ENCODE measurements at places on chromosomes 16 and 17.

GRCh38 chr17:64442541-64442971, 6.4 kb upstream of the MILR1 start:
- DNase-seq, result no peak

- DNase-seq, result no peak
These were observed 13.3 kb upstream of the ACSF3 start for GRCh38 chr16:89080196-89080853.

DNA sequence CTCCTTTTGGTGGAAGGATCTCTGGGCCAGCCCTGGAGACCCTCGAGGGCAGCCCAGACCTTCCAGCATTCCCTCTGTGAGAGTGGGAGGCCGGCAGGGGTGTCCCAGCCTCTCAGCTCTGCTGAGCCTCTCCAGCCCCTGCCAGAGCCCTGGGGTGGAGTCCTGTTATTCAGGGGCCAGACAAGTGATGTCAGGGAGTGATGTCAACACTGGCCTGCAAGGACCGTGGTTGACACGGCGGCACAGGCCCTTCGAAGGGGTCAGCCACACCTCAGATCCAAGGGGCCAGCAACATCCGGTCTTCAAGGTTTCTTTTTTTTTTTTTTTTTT, 231.2 kb downstream of the KATNIP start:
- DNase-seq, result no peak

GRCh38 chr16:87800497-87800896, 34.7 kb upstream of the KLHDC4 start:
- DNase-seq, result no peak

- no peak for DNase-seq
These were observed 101.8 kb upstream of the CIBAR2 start for GRCh38 chr16:85213926-85214675.

DNA sequence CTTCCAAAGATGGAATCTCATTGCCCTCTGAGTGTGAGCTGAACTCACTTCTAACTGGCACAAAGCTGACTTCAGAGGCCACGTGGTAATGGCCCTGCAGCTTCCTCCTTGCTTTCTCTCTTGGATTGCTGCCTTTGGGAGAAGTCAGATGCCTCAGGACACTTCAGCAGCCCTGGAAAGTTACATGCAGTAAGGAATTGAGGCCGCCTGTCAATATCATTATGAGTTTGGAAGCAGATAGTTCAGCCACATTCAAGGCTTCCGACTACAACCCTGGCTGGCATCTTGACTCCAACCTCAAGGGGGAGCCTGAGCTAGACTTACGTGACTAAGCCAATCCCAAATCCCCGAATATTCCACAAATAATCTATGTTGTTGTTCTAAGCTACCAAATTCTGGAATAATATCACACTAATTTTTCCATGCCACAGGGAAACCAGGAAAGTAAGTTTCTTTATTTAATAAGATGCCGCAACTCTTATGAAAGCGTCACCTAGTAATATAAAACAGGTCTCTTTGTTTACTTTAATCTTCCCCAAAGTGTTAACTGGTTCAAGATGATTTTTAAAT, 13.6 kb downstream of the CEP20 start:
- peak; percentile 36 for DNase-seq

GRCh38 chr16:74485916-74486315, 64.6 kb upstream of the CLEC18B start:
- no peak for DNase-seq

DNA sequence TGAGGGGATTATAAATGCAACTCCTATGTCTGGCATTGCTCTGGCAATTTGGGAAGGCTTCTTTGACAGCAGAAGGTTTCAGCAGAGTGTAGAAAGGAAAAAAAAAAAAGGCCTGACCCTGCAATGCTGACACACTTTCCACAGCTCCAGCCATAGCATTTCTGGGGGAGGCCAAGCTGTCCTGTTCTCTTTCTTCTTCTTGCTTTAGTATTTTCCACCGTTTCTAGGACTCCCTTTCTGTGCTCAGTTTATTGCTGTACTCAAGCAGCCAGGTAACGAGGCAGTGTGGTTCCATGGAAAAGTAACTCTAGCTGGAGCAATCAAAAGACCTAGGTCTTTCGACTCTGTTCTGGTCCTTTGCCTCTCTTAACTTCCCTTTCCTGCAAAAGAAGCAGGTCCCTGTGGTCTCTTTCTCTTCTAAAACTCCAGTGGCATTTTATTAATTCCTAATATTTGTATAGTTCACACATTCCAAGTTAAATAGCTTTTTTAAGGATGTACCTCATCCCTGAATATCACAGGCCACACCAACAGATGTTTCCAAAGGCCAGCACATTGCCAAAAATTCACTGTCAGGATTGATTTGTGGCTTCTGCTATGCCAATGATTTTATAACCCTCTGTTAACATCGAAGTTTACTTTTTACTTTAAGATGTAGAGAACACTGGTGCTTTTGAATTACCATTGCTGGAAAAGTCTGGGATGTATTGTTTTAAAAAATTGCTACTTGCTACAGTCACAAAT, 90.3 kb upstream of the BCAR1 start:
- no peak for DNase-seq

GRCh38 chr16:24635900-24636610, 93.4 kb upstream of the TNRC6A start:
- DNase-seq, result no peak

GRCh38 chr17:80999536-81000333, 8.1 kb downstream of the CHMP6 start:
- DNase-seq, result no peak

GRCh38 chr16:79272141-79272577, 328.4 kb downstream of the MAF start:
- no peak for DNase-seq

DNA sequence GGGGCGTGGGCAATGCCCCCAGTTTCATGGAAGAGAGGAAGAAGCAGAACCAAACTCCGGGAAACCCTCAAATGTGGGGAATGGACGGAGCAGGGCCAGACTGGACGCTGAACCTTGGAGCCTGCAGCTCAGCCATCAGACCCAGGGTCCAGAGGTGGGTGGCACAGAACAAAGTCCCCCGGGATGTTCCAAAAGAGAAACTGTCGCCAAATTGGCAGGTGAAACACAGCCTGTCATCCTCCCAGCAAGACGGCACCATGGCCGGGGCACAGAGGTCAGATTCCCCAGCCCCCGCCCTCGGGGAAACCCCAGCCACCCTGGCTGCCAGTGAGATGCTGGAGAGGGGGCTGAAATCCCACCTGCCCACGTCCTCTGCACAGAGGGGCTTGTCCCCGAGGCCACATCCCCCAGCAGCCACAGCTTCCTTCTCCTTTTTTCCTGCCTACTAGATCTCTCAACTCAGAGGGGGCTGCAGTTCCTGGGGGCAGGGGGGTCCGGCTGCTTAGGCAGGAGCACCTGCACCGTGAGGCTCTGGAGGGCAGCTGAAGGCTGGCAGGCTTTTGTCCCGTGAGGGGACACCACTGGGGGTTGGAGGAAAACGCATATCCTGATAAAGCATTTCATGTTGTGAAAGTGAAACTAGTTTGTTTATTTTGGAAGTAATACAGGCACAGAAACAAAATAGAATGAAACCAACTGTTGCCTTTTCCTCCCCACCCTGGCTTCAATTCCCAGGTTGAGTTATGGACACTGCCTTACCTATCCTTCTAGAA, 1.2 kb upstream of the SECTM1 start:
- DNase-seq, result no peak

- DNase-seq, result no peak
These were observed 1103.5 kb upstream of the RBFOX1 start for GRCh38 chr16:6229186-6229585.

GRCh38 chr17:29980261-29980660, 38.8 kb downstream of the EFCAB5 start:
- no peak for DNase-seq

GRCh38 chr16:28491230-28491969, 474 bp downstream of the CLN3 start:
- DNase-seq, result no peak

DNA sequence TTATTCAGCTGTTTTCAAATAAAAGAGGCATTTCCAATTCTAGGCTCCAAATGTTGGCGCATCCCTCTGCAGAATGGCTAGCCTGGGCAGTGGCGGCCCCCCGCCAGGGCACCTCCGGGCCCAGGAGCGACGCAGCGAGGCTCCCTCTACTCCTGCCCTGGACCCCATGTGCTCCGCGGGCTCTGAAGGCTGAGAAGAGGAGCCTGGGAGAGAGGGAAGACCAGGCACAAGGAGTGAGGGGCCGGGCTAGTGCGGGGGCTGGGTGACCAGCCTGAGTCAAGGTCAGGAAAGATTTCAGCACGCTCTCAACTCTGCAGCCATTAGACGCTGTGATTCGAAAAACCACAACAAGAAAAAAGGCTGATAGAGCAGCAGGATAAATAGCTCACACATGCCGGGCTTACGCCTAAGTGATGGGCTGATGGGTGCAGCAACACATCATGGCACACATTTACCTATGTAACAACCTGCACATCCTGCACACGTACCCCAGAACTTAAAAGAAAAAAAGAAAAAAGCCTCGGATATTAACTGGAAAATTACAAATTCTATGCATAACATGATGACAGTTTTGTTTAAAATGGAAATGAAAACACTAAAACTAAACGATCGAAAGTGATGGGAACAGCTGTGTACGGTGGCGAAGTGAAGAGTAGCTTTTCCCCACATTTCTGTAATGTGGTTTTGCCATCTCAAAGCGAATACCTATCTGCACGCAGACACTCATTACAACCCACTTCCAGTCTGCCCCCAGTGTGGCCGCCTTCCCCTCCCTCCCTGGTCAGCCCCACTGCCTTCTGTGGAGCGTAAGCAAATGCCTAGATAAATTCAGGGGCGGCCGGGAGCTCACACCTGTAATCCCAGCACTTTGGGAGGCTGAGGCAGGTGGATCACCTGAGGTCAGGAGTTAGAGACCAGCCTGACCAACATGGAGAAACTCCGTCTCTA, 44.4 kb downstream of the MAP1LC3B start:
- no peak for DNase-seq

DNA sequence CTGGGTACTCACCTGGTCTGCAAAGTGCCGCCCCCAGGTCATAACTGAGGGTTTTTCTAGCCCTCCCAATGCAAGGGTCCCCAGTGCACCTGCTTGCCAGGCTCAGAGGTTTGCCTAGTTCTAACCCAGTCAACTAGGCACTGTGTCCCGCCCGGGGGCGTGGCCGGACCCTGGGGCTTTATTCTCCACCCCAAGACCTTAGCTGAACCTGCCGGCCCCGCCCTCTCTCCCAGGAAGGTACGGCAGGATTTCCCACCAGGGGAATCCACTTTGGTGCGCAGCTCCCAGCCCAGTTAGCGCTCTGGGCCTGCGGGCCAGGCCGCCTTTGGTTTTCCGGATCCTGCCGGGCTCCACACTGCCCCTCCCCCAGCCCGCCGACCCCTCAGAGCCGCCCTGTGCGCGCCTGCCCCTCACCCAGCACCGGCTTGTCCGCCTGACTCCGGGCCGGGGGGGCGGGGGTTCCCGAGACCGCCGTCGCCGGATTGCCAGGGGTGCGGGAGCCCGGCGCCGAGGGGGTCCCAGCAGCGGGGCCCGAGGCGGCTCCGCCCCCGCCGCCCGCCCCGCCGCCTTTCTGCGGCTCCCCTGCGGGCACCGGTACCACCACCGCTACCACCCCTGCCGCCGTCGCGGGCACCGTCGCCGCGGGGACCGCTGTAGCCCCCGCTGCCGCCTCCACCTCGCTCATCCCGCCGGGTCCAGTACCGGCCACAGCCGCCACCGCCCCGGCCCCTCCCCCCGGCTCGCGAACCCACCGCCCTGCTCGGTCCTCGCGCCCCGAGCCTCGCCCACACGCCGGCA, 424 bp downstream of the YBX2 start:
- DNase-seq, result no peak

DNA sequence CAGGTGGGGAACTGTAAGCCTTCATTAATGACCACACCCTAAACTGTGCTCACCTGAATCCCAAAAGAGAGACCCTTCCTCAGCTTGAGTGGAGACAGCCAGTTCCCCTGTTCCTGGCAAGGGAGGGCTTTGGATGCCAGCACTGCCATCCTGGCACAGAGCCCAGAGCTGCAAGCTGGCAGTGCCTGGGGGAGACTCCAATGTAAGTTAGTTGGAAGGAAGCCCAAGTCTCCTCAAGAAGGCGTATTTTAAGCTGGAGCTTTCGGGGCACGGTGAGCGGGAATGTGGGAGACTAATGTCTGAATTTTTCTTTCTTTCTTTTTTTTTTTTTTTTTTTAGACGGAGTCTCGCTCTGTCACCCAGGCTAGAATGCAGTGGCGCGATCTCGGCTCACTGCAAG, 4.7 kb downstream of the CDC42EP4 start:
- no peak for DNase-seq

GRCh38 chr16:27222249-27223225, 19.2 kb downstream of the KDM8 start:
- no peak for DNase-seq

- no peak for DNase-seq
These were observed 41.6 kb downstream of the RNF157 start for GRCh38 chr17:76198702-76199101.

DNA sequence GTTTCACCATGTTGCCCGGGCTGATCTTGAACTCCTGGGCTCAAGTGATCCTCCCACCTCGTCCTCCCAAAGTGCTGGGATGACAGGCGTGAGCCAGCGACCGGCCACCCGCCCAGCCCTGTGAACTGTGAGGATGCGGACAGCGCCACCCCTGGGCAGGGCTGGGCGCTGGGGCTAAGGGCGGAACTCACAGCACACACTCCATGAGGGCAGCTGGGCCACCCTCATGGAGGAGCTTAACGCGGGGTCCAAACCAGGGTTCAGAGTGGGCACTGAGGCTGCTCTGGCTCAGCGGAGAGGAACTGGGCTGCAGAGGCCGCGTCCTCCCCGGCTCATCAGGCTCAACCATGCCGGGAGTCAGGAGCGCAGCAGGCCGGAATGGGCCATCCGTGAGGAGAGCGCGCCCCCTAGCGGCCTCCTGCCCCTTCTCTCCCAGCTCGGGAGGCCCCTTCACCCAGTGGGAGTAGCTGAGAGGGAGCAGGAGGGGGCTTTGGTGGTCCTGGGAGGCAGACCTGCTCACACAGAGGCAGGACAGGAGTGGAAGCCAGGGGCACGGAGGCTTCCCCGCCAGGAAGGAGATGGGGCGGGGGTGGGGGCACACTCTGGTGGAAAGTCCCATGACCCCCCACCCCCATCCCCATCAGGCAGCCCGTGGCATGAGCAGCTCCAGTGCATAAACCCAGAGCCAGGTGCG, 13.8 kb downstream of the CORO7 start:
- no peak for DNase-seq

GRCh38 chr16:65446427-65446826, 324.6 kb upstream of the CDH11 start:
- DNase-seq, result no peak

DNA sequence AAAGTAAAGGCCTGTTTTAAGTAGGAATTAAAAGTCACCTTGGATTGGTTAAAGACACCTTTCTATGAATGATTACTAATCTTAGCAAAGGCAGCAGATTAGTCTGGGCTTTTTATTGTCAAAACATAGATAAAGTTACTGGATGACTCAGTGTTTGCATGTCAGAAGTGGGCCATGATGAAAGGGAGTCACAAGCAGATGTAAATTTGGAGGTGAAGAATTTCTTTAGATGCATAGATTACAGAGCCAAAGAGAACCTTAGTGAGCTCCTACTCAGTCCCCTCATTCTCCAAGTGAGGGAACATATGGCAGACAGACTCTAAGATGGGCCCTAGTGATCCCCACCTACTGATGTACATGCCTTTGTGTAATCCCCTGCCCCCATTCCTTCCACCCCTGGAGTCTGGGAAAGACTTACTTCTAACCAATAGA, 124.5 kb downstream of the HS3ST3A1 start:
- no peak for DNase-seq

GRCh38 chr16:61892531-61892930, 143.7 kb downstream of the CDH8 start:
- no peak for DNase-seq
